ENCODE measurements at places on chromosomes 5 and 9. TPM values are rescaled to one million over a fixed set of nuclear protein-coding genes. Genes with fewer than 3 reads are reported as not detected.

Gene IRX1
- not detected for total RNA-seq

Gene CAMLG
- 21.0 TPM for total RNA-seq

Gene PCDH1
- 4.2 TPM for total RNA-seq

Gene LEAP2
- 0.43 TPM for total RNA-seq

Gene CTNNAL1
- total RNA-seq = 53.6 TPM

Gene IPO11
- 29.1 TPM for total RNA-seq

Gene CMYA5
- 2.0 TPM for total RNA-seq

Gene NTRK2
- total RNA-seq = 0.14 TPM

Gene FOXD4
- 0.22 TPM for total RNA-seq

Gene LURAP1L
- total RNA-seq = 14.6 TPM

Gene PDE8B
- total RNA-seq = under 0.01 TPM

Gene GABRA6
- 0.29 TPM for total RNA-seq
